RWPE2 (cell line): ENCODE measurements at places on chromosomes 4 and X.

DNA sequence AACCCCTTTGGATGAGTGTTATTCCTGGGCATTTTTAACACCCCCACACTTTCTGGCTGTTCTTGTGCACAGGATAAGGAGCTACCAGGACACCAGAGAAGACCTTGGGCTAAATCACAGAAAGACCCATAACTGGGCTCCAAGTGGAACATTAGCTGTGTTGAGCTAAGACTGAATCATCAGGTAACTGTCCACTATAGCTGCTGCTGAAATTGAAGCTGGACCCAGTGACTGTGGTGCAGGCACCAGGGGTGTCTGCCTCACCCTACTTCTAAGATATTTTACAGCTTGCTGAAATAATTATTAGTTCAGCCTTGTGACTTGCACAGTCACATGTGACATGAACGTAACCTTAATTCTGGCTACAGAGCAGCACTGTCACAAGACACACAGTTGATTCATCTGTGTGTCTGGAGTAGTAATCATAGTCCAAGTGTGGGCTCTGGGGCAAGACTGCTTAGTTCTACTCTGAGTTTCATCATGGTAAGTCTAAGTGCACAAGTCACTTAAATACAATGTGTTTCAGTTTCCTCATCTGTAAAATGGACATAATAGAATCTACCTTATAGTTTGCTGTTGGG lies 127.4 kb downstream of the SLC39A8 start:
- no peak for DNase-seq

DNA sequence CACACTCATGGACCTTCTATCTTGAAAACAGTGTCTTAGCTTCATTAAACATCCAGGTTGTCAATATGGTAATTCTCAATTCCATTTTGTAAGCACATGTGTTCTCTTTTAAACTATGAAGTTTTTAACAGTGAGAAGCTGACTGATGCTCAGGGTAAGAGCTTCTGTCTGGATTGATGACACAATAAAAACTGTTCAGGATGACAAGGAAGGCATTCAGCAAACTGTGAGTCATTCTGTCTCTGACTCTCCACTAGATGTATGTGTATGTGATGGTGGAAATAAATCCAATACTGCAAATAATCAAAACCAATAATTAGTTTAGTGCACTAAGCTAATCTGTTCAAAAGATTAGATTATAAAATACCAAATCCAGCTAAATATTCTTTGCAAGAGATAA lies 115.3 kb upstream of the ARX start:
- DNase-seq, result no peak

- DNase-seq, result no peak
Measured at GRCh38 chr4:41418444-41418843, 119.5 kb upstream of the LIMCH1 start.

DNA sequence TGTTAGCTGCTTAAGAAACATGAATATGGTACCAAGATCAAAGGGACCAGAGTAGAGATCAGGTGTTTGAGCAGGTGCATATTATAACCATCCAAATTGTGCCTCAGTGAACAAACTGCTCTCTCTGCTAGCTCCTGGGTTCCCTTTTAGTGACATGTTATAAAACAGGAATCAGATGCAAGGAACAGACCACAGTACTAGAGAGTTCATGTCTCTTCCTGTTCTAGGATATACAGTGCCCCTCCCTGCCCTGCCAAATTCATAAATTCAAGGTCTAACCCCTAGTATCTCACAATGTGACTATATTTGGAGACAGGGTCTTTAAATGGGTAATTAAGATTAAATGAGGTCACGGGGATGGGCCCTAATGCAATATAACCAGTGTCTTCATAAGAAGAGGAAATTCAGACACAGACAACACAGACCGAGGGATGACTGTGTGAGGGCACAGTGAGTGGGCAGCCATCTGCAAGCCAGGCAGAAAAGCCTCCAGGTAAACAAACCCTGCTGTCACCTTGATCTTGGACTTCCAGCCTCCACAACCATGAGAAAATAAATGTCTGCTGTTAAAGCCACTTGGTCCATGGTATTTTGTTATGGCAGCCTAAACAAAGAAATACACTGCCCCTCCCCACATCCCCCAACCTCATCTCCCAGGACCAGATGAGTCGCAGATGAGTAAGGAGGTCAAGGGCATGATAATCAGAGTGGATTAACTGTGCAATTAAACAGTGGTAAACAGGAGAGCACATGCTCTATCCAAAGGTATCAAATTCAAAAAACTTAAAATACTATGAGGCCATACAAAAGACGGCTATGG lies 82.5 kb downstream of the RBM47 start:
- no peak for DNase-seq

DNA sequence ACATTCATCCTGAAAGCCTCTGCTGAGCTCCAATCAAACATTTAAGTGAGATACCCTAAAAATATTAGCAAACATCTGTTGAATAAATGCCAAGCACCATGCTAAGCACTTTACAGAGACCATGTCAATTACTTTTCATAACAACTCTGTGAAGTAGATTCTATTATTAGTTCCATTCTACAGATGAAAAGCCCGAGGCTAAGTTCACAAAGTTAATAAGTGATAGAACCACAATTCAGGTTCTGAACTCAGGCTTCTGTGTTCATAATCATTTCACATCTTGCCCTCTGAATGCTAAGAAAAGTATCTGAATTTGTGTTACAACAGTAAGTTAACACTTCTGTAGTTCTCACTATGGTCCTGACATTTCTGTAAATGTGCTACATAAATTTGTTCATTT lies 27.4 kb downstream of the SEL1L3 start:
- no peak for DNase-seq

GRCh38 chrX:140712413-140713173 lies 3.0 kb downstream of the LINC00632 start:
- DNase-seq, result no peak

DNA sequence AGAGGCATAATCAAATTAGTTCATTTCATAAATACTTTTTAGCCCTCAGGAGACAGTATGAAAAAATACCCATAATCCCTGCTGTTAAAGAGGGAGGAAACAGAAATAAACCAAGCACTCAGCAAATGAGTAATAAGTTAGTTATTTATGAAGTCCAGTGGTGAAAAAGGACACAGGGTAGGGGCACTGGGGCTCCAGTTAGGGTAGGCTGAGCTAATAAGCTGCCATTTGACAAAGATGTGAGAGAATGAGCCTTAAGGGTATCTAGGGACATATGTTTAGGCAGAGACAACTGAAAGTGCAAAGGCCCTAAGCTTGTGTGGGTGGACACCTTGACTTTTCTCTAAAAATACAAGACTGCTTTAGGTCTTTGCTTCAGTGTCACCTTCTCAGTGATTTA lies 94.4 kb downstream of the IL15 start:
- DNase-seq, result no peak

GRCh38 chrX:51899741-51900140 lies 6.3 kb downstream of the MAGED1 start:
- DNase-seq, result no peak
